ENCODE measurements at places on chromosomes 2 and 18.

DNA sequence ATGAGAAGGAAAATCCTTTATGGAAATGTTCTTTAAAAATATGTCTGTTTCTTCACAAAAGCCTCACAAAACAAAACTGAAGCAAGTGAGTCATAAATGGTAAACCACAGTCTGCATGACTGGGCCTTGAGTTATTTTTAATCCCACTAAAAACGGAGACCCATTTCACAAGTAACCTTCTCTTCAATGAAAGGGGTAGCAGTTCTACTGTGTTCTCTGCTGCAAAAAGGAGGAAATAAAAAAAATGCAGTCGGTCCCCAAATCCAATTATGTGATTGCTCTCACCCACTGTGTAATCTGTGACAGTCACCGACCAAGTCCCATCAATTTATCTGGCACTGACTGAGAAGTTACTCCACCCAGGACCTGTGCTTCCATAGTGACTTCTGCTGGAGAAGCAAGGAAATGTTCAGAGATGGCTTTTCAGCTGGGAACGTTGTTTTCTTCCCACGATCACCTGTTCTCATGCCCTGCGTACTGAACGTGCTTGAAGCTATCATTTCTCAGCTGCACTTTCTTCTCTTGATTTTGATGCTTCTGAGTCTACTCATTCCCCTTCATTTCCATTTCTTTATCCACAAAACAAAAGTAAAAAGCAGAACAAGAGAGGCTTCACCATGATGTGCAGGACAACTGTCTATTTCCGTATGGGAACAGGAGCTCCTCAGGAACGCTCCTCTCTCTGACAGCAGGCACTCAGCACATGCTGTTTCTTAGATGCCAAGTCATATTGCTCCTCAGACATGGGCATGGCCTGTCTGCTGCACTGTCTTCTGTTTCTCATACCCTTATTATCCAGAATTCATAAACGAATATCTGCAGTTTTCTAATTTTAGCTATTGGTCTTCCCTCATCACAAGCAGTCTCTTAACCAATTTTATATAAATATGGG lies 80.0 kb upstream of the TMEM200C start:
- no peak for DNase-seq

- DNase-seq, result no peak
Observed at GRCh38 chr18:11887328-11888128, 20.6 kb downstream of the MPPE1 start.

GRCh38 chr2:109497463-109497862 lies 116.3 kb downstream of the SEPTIN10 start:
- no peak for DNase-seq

DNA sequence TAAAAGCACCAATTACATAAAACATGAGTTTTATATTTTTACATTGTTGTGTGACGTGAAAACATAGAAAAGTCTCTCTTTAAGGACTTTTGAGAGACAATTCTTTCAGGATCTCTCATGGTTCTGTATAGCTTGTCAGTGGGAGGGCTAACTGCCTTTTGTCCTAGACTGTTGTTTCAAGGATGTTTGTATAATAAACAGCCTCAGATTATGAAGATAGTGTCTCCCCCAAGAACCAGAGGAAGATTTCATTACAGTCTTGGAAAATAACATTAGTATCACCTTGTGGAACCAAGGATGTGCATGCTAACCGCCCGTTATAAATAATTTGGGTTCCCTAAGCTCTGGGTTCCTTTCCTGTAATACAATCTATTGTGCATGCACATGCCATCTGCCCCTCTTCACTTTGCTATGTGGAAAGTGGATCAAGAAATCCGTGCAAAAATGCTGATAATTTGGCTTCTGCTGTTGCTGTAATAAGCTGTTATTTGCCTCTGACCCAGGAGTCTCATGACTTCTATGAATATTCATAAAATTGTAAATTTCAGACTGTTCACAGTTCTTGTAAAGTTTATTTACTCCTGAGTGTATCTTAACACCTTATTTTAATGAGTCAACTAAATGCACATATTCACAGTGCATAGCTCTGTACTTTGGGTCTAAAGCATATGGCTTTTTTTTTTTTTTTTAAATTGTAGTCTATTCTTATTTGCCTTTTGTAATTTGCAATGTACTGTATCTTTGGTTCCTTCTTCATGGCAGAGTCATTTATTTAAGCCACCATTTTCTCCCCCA lies 265.5 kb downstream of the PTH2R start:
- DNase-seq, result peak; percentile 51

- DNase-seq, result no peak
Observed at GRCh38 chr2:60675301-60675700, 80.8 kb upstream of the PAPOLG start.

- no peak for DNase-seq
Observed at GRCh38 chr2:1478311-1479305, 65.3 kb downstream of the TPO start.

DNA sequence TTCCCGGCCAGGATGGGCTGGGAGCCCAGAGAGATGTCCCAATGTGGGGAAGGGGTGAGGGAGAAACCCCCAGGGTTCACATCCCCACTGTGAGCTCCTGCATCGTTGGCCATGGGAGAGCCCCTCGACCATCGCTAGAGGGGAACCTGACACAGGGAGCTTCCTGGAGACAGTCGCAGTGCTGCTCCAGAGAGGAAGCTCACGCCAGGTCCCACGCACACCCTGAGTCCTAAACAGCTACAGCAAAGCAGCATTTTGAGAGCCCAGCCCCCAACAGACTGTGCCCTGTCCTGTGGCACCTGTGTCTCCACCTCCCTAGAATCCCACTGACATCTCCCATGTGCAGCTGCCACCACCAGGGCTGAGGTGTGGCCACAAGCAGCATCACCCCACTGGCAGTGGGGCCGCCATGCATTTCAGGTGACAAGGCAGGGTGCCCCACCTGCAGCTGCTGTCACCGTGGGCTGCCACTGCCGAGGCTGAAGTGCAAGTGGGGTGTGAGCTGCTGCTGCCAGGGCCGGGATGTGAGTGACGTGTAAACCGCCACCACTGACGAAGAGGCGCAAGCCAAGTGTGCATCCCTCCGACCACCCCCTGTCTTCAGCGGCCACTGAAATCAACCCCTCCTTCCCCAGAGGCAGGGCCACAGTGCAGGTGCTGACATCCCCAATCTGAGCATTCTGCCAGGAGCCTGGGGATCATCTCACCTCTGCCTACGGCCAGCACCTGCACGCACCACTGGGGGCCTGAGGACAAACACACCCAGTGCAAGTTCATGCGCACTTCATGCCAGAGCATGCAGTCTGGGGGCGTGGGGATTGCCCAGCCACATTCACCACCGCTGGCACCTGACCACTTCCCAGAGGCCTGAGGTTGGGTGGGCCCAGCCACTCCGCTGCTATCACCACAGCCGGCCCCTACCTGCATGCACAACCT lies 467.7 kb upstream of the SALL3 start:
- no peak for DNase-seq

- DNase-seq, result no peak
Observed at GRCh38 chr2:128536925-128537620, 218.4 kb upstream of the HS6ST1 start.

DNA sequence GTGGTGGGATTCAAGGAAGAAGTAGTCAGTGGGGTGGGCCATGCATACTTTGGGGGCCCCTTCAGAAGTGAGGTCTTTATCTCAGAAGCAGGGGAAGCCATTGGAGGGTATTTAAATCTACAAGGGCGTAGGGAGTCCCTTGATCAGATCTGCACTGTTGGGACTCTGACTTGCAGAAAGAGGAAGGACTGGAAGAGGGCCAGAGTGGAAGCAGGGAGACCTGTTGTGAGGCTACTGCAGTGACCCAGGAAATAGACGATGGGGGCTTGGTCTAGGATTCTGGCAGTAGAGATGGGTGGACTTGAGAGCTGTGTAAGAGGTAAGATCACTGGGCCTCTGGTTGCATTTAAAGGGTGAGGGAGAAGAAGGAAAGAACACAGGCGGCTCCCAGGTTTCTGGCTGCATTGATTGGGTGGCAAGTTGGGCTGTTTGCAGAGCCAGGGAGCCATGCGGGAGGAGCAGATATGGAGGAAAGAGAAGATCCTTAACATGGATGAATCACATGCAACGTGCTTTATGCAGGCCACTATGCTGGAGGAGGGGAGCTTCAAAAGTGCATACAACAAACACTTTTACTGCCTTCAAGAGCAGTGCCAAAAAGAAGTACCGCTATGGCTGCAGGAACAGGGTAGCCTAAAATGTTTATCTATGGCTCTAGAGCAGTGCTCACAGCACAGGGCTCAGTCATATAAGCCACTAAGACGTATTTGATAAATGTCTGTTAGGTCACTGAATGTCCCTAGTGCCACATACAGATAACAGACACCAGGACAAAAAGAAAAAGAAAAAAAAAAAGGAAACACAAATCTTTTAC lies 2.3 kb downstream of the SFXN5 start:
- DNase-seq, result no peak

DNA sequence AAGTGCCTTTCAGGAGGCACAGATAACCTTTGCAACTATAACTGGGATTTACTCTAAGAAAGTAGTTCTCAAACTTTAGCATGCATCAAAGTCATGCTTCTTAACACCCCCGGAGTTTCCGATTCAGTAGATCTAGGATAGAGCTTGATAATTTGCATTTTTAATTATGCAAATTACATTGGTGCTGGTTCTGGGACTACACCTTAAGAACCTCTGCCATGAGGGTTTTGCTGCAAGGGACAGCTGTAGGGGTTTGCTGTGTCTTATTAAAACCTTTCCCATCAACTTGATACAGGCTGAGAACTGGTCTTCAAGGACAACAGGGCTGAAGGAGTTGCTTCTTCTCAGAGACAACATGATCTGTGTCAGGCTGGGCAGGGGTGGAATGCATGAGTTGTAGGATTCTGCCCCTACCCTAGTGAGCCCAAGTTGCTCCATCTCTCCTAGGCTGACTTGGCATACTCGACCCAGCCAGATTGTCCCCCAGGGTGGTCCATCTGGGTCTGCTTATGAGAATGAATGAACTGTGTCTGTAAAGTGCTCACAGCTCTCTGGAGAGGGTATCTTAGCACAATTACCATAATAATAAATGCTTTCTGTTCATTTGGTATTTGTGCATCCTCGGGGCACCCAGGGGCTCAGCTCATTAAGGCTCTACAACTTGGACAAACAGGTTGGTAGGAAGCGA lies 232.7 kb downstream of the CLIP4 start:
- no peak for DNase-seq

DNA sequence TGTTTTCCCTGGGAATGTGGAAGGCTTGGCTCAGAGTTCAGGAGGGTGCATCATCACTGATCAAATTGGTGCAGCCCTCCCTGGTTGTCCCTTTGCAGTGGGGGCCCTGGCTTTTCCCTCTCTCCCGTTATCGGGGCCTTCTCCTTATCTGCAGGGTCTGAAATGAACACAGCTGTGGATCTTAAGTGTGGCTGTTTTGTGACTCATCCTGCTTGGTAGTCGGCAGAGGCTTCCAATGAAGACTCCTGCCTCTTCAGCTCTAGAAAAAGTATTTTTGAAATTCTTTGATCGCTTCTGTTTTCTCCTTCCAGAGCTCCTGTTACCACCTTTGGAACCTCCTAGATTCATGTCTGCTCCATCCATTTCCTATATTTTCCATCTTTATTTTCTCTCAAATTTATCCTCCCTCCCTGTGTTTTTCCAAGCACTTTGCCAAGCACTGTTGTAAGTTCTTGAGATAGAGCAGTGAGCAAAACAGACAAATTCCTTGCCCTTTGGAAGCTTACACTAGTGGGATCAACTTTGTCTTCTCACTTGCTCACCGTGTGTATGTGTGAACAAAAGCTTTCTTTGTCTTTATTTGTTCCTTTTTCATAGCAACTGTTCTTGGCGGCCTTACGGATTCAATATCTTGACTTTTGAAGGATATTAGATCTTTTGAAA lies 45.7 kb downstream of the RALB start:
- no peak for DNase-seq

DNA sequence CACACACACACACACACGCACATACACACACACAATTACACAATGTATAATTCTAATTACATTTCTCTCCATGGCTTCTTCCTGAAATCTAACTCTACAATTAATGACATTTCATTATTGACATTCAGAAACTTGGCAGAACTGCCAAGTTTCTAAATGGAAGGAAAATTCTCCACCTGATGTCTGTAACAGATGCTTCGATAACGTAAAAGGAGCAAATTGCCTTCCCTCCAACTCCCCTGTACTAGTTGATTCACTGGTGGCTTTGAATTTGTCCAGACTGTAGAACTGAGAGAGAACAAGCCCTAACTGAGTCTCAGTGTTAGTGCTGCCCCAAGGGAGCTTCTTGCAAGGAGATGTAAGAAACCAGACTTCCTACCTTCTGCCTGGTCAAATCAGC lies 255.1 kb upstream of the TMEM200C start:
- no peak for DNase-seq

- DNase-seq, result no peak
Observed at GRCh38 chr18:73288813-73289212, 421.0 kb upstream of the NETO1 start.

DNA sequence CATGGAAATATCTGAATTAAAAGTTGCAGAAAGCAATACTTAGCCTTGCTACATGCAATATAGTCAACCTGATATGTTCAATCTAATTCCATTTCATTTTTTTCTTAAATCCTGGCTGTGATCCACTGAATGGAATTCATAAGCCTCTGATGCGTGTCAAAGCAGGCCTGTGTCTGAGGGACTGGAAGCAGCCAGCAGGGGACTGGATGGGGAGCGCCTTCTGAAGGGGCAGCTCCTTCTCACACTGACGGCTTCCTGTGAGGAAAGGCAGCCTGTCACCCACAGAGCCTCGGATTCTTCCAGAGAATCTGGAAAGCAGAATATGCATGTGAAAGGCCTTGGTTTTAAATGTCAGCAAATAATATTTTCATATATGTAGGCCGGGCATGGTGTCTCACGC lies 73.5 kb downstream of the KCNF1 start:
- DNase-seq, result no peak

GRCh38 chr2:160576054-160576499 lies 82.5 kb upstream of the RBMS1 start:
- DNase-seq, result no peak

GRCh38 chr2:69973335-69973735 lies 11.9 kb upstream of the ASPRV1 start:
- DNase-seq, result no peak

GRCh38 chr2:44663471-44664073 lies 277.9 kb upstream of the SIX3 start:
- DNase-seq, result no peak

DNA sequence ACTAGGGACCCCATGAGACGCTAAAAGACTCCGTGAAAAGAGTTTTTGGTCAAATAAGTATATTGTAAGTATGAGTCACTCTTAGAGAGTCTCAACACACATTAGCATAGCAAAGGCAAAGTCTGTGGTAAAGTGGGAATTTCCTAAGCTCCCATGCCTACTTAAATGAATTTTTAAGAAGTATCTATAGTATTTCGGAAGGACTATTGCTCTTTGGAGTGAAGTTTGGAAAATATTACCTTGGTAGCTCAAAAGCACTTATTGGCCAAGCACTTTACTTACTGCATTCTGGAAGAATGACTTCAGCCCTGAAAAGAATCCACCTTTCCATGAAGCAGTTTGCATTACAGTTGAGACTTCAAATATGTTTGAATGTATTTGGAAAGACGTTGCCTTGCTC lies 57.1 kb downstream of the CAVIN2 start:
- no peak for DNase-seq

DNA sequence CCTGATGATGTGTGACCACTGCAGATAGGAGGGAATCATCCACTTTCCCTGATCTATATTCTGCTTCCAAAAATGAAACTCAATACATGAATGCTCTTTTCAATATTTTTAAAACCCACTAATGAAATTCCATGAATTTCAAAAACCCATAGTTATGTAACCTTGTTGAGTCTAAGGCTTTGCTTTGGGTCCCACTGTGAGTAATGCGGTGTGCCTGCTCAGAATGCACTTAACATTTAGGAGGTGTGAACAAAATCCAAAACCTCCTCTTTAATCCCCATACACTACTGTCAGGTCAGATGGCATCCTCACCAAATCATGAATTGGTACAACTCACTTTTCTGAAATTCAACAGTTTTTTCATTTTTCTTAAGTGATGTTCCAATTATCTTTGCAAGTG lies 50.4 kb downstream of the CCDC93 start:
- DNase-seq, result no peak
